ENCODE measurements at places on chromosomes 5 and 9. TPM values are rescaled to one million over a fixed set of nuclear protein-coding genes. Genes with fewer than 3 reads are reported as not detected.
A peak's percentile ranks its signal among the peaks of the same experiment; 100 is the strongest.

- DNase-seq, result no peak
Measured at GRCh38 chr9:123778232-123778902, 151.6 kb downstream of the DENND1A start.

- peak; percentile 63 for DNase-seq
Measured at GRCh38 chr9:133787754-133788025, 49.5 kb upstream of the SARDH start.

DNA sequence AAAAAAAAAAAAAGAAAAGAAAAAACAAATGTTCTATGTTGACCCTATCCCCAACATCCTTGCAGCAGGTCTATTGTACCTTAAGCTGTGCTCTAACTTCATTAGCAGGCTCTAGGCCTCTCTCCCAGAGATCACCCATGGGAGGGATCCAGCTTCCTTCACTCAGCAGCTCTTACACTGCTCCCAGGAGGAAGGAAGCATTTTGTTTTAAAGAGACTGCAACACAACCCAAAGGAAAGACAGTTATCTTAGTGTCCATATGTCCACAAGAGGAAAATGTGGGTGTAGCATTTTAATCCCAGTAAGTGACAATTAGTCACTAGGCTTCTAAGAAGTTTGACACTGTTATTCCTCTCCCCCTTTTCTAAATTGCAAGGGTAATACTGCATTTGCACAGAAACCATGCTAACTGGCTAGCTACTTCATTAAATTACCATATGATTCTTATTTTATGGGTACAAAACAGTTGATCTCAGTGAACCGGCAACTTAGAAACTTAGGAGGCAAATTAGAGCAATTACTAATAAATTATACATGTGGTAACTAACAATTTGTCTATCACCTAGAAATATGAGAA lies 58.8 kb downstream of the MARCHF3 start:
- DNase-seq, result no peak

DNA sequence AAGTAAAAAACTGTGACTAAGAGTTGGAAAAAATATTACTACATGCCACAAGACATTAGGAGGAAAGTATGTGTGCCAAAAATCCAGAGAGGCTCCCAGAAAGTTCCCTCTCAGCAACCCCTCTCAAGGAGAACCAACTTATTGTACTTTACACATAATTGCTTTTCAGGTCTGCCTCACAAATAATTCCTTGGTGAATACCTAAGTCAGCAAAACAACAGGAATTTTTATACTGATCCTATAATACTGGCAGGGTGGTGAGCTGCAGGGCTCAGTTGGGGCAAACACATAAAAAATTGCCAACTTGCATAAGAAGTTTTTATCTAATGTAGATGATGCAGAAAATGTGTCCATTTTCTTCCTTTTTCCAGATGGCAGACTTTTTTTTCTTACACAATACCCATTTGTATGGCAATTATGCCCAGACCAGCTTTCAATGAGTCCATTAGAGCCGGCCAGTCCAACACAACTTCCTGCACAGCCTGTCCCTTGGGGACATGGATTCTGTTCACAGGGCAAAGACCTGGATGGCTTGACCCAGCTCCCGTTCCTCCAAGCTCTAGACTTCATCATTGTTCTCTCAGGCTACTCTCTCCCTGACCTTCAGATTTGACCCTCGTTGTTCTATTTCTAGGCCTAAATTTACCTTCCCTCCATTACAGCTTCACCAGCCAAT lies 31.3 kb downstream of the MARCHF3 start:
- no peak for DNase-seq

GRCh38 chr5:151958111-151958510 lies 33.5 kb upstream of the GLRA1 start:
- DNase-seq, result no peak

The INSL6 gene
- not detected for total RNA-seq

DNA sequence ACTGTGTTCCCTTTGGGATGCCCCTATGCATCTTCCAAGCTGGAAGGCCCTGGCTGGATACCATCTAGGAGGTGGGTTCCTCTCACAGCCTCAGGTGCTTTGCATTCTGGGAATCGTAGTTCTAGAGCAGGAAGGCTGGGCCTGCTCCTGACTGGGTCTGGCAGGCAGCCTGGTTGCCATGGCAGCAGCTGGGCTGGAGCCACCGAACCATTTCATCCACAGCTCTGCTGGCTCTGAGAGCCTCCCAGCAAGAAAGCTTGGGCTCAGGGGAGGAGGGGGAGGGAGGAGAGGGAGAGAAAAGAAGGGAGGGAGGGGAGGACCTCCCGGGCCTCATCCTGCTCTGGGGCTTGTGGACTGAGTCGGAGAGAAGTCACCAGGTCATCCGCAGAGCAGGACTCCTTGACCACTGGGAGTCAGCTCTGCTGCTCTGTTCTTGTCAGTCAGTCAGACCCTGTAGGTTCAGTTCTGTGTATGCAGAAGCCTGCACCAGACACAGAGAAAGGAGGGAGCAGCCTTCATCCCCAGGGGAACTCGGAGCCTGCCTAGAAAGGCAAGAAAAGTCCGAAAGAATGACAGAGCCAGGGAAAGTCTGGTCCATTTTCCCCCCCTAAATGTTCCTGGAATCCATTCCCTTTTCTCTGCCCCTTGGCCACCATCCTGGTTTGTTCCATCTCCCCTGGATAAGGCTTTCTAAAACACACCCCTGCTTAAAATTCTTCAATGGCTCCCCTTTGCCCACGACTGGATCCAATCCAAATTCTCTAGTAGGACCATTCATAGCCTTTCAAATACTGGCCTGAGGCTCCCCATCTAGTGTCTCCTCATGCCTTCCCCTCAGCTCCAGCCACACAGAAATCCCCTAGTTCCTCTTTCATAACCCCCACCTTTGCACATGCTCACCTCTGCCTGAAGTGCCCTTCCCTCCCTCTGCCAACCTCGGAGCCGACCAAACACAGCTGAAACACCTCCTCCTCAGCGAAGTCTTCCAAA lies 65.4 kb upstream of the ARAP3 start:
- peak; percentile 95 for DNase-seq

The ADGRV1 gene
- total RNA-seq, result 139 TPM

DNA sequence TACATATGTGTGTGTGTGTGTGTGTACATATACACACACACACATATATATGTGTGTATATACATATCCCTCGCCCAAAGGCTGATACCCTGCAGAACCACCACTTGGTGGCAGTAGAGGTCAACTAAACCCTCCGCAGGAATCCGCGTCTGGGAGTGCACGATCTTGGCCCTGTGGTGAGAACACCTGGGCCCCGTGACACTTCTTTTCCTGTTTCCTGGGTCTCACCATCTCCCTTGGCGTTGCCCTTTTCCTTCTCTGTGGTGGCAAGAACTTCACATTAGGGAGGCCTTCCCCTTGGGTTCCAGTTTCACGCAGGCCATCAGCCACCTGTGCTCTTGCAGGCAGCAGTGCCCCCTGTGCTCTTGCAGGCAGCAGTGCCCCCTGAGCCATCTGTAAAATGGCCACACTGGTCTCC lies 8.2 kb downstream of the IL9 start:
- peak; percentile 89 for DNase-seq

DNA sequence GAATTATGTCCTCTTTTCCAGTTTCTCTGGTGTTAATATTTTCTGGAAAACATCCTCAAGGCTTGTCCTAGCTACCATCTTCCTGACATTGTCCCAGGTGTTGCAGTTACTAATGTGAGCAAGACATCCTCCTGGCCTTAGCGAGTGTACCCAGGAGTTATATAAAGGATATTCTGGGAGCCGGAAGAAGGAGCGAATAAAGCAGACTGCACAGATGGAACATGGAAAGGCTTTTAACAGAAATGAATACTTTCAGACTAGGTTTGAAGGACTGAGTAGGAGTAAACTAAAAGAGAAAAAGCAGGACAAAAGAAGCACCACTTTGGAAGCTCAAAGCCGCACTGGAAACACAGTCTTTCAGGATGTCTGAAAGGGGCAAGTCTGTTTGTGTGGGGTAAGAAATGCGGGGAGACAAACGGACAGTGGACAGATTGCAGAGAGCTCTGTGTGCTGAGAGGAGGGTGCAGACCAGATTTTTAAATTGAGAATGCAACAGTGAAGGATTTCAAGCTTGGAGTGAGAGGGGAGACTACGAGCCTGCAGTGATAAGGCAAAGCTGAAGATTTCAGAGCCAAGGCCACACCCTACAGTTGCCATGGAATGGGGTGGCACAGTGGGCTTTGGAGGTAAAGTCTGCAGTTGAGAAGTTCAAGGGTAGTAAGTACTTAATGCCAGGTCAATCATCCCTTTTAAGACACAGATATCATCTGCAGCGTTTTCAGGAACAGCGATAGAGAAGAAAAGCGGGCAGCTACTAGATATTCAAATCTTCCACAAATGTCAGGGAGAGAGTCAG lies 94.1 kb upstream of the TAF11L2 start:
- DNase-seq, result no peak

The PCDHB3 gene
- total RNA-seq, result 15.3 TPM

DNA sequence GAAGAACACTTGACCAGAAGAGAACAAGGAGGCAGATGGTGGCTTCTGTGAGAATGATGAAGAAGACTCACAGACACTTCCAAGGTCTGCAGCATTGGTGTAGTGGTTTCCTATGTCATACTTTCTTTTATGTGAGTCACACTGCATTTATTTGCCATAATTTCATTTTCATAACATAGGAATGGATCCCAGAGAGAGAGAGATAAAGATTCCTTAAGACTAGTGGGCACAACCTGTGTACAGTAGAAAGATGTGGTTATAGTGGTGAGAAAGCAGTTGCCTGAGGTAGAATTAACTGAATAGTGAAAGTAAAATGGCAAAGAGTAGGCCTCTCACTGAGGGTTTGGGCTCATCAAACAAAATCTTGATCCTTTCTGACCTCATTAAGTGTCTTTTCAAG lies 7.6 kb upstream of the CCDC152 start:
- no peak for DNase-seq

The PRRX2 gene
- total RNA-seq, result 8.3 TPM

Measured in GM23338 (cell line).